ENCODE measurements at places on chromosomes 16 and 17.

DNA sequence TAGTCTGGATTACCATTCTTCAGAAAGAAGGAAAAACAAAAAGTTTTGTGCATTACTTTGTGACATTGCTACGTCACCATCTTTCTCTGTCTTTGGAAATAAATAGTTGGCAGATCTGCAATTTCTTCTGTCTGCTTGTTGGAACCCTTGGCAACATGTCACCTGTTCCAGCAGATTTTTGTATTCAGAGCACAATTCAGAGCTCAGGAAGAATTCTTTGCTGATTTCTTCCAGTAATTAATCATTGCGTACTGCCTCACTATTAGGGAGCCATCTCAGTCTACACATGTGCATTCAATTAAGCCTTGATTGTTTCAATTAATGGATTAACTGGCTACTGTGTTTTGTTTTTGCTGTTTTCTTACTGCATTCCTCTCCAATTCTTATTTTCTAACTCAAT, 467.2 kb downstream of the CDH8 start:
- DNase-seq, result no peak

- no peak for DNase-seq
Observed at GRCh38 chr17:33202796-33203495, 90.1 kb downstream of the ASIC2 start.

DNA sequence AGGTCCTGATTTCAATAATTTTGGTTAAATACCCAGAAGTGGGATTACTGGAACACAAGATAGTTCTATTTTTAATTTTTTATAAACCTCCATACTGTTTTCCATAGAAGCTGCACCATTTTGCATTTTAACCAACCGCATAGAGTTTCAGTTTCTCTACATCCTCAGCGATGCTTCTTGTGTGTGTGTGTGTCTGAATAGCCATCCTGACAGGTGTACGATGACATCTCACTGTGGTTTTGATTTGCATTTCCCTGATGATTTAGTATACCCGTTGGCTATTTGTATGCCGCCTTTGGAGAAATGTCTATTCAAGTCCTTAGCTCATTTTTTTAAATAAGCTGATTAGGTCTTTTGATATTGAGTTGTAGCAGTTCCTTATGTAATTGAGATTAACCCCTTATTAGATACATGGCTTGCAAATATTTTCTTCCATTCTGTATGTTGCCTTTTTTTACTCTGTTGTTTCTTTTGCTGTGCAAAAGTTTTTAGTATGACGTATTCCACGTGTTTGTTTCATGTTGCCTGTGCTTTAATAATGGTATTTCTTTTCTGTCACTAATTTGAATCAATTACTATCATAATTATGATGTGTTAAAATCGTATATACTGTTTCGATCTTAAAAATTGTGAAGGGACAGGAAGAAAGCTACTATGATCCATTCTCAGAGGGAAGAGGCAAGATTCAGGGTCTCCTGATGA, 227.2 kb upstream of the MON1B start:
- DNase-seq, result no peak

- DNase-seq, result no peak
Observed at GRCh38 chr17:18005496-18005895, 32.8 kb downstream of the DRC3 start.

GRCh38 chr16:78211946-78212345, 112.5 kb downstream of the WWOX start:
- DNase-seq, result no peak

GRCh38 chr17:32684087-32684958, 192.6 kb downstream of the MYO1D start:
- DNase-seq, result no peak

DNA sequence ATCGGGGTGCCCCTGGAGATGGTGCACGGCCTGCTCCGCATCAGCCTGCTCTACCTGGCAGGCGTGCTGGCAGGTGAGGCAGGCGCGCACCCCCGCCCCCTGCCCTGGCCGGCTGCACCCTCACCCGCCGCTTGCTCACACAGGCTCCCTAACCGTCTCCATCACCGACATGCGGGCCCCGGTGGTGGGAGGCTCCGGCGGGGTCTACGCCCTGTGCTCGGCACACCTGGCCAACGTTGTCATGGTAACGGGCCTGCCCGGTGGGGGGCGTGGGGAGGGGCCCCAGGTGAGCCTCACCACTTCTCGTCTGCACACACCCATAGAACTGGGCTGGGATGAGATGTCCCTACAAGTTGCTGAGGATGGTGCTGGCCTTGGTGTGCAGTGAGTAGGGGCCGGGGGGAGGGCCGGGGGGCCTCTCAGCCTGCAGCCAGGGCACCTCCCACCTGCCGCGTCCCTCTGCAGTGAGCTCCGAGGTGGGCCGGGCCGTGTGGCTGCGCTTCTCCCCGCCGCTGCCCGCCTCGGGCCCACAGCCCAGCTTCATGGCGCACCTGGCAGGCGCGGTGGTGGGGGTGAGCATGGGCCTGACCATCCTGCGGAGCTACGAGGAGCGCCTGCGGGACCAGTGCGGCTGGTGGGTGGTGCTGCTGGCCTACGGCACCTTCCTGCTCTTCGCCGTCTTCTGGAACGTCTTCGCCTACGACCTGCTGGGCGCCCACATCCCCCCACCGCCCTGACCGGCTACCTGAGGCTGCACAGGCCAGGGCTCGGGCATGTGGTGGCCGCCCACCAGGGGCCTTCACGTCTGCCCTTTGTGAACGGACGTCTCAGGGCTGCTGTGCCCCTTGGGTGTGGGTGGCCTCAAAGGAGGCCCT, 2.1 kb downstream of the RHBDL1 start:
- no peak for DNase-seq

DNA sequence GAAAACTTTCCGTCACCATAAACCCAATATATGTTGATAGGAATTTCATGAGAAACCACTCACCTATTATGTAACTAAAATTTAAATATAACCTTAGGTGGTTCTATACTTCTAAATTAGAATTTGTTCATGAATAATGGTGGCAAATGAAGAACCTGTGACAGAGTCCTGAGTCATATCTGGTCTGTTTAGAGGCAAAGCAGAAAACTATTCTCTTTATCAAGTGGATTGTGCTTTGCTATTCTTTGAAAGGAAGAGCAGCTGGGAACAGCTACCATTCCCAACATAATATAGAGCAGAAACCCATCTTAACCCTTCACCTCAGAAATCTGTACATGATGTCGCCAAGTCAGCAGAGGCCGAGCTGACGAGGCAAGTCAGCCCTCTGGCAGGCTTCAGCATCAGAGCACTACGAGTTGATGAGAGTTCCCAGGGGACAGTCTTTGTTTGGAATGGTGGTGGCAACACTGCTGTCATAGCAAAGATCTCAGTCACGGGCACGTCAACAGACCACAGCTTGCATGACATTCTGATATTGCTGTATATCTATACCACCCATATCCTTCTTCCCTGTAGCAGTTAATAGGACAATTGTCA, 631.9 kb upstream of the CA10 start:
- DNase-seq, result no peak

DNA sequence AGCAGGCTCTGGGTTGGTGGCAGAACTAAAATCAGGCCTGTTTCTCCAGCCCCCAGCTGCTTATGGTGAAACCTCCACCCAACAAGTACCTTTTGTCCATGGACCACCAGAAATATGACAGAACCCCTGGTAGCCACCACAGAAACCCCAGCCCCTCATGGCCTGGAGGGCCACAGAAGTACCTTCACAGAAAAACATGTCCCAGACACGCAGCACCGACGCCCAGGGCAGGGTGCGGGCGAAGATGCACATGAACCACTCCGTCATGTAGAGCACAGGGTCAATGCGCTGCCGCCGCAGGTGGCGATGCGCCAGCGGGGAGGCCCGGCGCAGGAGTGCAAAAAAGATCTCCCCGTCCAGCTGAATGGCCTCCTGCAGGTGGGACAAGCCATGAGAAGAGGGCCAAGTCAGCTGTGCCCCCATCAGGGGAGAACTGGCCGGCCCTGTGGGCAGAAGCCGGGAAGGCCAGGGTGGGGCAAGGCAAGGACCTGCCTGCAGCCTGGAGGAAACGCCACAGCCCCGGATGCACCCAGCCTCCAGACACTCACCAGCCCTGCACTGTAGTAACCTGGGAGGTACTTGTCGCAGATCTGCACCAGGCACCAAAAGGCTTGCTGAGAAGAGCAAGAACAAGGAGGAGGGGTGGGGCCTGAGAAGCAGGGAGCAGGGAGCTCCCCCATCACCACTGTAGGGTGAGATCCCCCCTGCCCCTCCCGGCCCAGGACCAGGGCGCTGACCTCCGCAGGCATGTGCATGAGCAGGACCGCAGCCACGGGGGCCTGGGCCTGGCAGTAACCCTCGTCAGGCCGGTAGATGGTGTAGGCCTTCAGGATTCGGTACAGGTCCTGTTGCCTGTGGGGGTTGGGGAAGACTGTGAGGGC, 4.1 kb upstream of the CD2BP2 start:
- no peak for DNase-seq

DNA sequence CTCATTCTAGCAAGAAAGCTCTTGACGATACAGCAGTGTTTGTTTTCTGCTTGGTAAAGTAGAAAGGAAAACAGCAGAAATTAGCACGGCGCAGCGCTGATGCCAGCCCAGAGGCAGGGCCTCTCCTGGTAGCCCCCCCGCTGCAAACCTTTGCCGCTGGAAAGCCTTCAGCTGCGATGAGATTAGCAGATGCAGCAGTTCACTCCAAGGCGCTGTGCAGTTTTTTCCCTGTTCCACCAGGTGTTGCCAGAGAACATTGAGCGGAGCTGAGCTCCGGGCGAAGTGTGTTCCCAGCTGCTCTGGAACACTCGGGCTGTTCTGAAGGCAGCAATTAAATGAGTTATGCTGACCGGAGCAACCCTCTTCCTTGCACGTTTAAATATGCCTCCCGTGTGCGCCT, 72.5 kb downstream of the RBFOX1 start:
- no peak for DNase-seq

DNA sequence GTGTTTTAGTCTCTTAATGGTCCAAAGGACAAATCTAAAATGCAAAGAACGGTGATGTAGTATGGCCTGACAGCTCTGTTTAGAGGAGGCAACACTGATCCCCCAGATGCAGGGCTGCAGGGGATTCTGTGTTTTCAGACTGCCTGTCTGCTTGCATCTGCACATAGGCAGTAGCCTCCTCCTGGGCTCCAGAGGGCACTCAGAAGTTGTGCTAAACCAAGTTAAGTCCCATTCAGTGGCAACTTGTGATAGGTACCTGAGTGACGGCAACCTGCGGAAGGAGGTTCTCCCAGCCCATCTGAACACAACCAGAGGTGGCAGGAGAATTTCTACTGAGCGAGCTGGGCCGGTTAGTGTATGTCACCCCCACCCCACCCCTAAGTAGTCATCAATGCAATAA, 9.9 kb downstream of the HAS3 start:
- DNase-seq, result no peak

- DNase-seq, result no peak
Observed at GRCh38 chr17:77933777-77934398, 24.6 kb upstream of the TNRC6C start.

DNA sequence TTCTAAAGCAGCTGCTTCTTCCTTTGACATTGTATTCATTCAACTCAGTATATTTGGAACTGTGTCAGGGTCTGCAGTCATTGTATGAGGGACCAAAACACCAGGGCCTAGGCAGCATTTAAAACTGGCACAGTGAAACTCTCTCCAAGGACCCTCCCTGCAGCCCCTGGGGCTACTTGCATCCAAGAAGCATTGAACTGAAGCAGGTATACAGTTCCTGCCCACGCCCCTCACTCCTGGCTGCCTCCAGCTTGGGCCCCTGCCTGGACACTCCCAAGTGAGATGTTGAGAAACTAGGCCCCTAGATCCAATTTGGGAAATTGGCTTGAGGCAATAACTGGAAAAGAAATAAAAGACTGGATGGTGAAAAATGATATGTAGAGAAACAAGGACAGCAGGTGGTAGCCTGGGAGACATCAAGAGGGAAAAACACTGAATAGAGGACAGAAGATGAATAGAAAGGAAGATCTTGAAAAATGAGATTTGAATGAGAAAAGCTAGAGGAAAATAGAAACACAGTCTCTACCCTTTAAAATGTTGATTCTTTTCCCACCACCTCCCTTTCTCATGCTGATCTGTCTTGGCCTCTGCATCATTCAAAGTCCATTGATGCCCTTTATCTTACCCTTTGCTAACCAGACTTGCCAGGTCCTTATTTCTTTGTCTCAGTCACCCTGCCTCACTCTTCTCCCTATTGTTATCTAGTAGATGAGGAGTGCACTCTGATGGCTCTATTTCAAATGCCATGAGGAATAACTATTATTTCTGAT, 368.8 kb upstream of the CDH8 start:
- DNase-seq, result no peak

DNA sequence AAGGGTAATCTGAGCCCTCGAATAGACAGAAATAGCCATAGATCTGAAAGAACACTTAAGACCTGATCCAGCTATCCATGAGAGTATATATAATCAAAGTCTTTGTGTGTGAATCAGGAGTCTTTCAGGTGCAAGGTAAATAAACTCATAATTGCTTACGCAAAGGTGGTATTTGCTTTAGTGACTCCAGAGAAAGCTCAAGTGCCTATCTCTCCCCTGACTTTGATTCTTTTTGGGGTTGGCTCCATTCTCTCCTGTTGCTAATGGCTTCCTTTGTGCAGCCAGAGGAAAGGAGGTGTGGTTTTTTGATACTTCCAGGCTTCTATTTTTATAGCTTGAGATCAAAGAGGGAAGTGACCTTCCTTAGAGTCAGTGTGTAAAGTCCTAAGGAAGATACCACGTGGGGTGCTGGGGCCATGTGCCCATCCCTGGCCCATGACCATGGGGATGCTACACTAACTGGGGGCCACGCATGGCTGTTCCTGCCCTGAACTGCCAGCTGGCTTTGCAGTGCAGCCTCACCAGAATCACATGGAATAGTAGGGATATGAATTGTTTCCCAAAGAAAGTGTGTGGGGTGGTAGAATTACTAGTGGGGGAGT, 45.8 kb downstream of the TENT4B start:
- no peak for DNase-seq

GRCh38 chr17:6577686-6578263, 21.4 kb upstream of the PITPNM3 start:
- no peak for DNase-seq

GRCh38 chr17:58005728-58006559, 1.1 kb downstream of the SRSF1 start:
- no peak for DNase-seq

DNA sequence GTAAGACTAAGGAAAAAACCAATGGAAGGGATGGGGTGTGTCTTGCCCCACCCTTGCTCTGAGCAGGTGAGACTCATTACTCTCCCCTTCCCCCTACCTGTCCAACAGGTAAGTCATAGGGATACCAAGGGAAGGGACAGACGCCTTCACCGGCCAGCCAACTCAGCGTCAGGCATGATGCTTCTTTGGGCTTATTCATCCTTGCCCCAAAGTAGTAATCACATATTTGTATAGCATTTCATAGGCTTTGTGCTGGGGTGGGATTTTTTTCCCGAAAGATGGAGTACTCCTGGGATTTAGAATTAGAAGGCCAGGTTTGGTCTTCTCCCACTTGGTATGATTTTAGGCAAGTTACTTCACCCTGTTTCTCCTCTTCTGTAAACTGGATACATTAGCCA, 509 bp upstream of the JUP start:
- DNase-seq, result no peak

- no peak for DNase-seq
Observed at GRCh38 chr16:86772671-86773353, 194.5 kb downstream of the FOXL1 start.

DNA sequence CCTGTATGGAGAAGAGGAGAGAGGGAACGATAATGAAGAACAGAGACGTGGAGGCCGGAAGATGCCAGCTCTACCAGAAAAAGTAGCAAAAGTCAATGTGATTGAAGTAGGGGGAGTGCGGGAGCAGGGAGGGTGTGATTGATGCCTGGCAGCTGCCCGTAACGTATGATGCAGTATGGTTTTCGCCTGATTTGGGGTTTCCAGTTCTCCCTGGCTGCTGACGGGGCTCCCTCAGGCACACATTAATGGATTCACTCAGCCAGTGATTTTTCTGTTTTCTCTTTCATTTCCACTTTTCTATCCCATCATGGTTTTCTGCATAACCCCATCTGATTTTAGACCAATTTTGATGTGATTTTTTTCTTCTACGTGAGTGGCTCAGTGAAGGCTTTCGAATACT, 62.1 kb downstream of the PRKCA start:
- no peak for DNase-seq
